ENCODE measurements at places on chromosomes 2 and 18. TPM values are rescaled to one million over a fixed set of nuclear protein-coding genes. Genes with fewer than 3 reads are reported as not detected.

GRCh38 chr2:1540481-1540880 lies 127.2 kb downstream of the TPO start:
- no peak for DNase-seq

The DSC3 gene
- total RNA-seq, result 1.8 TPM

DNA sequence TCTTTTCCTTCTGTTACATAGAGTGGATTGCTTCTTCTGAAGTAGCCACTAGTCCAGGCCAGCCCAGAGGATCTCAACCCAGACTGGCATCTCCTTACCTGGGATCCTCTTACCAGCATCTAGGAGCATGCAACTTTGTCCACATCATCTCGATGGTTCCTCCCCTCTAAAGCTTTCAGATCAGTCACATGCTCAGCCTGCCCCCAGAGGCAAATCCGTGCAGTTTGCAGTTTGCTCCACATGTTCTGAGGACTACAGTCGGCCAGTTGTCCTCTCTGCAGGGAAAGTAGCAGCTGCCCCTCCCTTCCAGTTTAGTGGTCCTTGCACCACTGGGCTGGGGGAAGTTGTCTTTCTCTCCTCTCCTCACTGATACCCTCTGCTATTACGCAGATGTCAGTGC lies 259.8 kb upstream of the APCDD1 start:
- no peak for DNase-seq

The SPP2 gene
- 0.37 TPM for total RNA-seq

GRCh38 chr18:8750954-8751415 lies 45.6 kb downstream of the MTCL1 start:
- no peak for DNase-seq

The GALM gene
- total RNA-seq, result 1.8 TPM

The RPRM gene
- not detected for total RNA-seq

The RGPD4 gene
- total RNA-seq, result not detected

DNA sequence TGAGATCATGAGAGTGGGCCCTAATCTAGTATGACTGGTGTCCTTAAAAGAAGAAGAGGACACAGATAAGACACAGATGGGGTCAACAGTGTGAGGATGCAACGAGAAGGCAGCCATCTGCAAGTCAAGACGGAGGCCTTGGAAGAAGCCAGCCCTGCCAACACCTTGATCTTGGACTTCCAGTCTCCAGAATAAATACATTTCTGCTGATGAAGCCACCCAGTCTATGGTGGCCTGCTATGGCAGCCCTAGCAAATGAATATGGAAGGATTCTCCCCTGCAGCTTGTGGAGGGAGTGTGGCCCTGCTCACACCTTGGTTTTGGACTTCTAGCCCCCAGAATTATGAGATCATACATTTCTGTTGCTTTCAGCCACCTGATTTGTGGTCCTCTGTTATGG lies 12.3 kb downstream of the CTIF start:
- no peak for DNase-seq

The ZEB2 gene
- 2.6 TPM for total RNA-seq

The RAPH1 gene
- total RNA-seq, result 0.21 TPM

GRCh38 chr18:75226286-75226955 lies 15.8 kb downstream of the TSHZ1 start:
- DNase-seq, result no peak

GRCh38 chr2:4895371-4895770 lies 796.8 kb upstream of the SOX11 start:
- no peak for DNase-seq

DNA sequence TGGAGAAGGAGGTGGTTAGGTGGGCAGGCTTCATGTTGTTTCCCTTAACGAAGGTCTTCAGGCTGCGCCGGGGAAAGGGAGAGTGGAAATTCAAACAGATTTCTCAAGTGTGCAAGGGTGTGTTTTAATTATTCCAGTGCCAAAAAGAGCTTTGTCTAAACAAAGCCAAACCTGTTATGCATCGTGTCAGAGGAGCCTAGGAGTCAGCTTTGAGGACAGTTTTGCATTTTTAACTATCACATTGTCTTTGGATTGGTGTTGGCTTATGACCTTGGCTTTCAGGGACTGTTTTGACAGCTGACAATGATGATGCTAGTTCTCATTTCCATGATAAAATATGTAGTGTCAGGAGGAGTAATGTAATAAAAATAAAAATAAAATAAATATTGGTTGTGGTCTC lies 144.8 kb downstream of the LDLRAD4 start:
- no peak for DNase-seq

DNA sequence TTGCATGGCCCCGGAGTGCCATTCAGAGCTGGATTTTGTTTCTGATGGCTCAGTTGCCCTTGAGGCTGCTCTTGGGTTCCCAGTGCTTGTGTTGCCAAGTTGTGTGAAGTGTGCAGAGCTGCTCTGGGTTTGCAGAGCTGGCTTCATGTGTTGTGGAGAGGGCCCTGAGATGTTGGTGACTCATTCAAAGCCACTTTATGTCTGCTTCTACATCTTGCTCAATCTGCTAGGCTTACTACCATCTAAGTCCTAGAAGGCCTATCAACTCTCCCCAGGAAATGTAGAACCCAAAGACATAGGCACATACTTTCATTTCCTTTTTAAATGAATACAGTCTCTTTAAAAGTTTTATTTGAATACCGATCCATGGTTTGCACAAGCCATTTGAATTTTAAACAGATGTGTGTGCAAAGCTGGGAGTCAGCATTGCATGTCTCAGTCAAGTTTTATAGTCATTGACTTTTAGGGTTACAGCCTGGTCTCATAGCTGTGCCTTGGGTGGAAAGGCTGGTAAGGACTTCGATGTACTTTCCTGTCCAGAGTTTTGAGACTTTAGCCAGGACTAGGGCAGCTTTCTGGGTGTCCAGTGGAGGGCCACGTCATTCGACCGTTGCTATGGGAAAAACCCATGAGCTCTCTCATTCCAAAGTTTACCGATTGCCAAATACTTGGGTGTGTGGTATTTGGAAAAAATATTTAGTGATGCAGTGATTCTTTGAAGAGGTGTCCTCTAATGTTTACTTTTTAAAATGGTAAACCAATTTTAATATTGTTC lies 105.0 kb downstream of the LTBP1 start:
- no peak for DNase-seq

The NOSTRIN gene
- 0.26 TPM for total RNA-seq

The TOGARAM2 gene
- total RNA-seq, result not detected

The OSBPL6 gene
- not detected for total RNA-seq

The DRC1 gene
- not detected for total RNA-seq

The B3GNT2 gene
- 59.6 TPM for total RNA-seq

DNA sequence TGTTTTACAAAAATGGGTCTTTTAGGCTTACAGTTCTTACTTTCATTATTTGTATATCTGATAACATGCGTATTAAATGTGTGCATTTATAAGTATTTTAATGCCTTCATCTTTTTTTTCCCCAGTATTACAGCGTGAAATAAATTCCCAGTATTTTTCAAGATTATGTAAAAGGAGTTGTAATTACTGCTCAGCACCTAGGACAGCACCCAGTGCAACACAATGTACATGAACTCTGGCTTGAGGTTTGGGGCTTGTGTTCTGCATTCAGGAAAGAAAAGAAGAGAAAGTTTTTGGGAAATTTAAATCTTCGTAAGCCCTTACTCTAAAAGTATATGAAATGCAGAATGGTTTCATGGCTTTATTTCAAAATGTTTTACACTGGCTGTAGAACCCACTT lies 16.7 kb downstream of the ZNF638 start:
- DNase-seq, result no peak

The CASP10 gene
- total RNA-seq, result 12.4 TPM

All from GM12878 (cell line).